Stimulated activated CD4-positive, alpha-beta T cell treated with anti-CD3 and anti-CD28 coated beads, Interleukin-1b, Interleukin-23, amount 100 ng/mL, for 1 hour (primary cell): ENCODE measurements at places on chromosomes 5 and 9.
A peak's percentile ranks its signal among the peaks of the same experiment; 100 is the strongest.

DNA sequence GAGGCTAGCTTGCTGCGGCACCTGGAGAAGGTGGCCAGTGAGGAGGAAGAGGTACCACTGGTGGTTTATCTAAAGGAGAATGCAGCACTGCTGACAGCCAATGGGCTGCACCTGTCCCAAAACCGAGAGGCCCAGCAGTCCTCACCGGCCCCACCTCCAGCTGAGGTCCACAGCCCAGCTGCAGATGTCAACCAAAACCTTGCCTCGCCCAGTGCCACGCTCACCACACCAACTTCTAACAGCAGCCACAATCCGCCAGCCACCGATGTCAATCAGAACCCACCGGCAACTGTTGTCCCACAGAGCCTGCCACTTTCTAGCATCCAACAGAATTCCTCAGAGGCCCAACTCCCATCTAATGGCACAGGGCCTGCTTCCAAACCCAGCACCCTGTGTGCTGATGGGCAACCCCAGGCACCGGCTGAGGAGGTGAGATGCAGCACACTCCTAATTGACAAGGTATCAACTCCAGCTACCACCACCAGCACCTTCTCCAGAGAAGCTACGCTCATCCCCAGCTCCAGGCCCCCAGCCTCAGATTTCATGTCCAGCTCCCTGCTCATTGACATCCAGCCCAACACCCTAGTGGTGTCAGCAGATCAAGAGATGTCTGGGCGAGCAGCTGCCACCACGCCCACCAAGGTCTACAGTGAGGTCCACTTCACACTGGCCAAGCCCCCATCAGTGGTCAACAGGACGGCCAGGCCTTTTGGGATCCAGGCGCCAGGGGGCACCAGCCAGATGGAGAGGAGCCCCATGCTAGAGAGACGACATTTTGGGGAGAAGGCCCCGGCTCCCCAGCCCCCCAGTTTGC, 8.0 kb downstream of the SYNPO start:
- DNase-seq = no peak

GRCh38 chr5:177116631-177117373, 16.8 kb upstream of the NSD1 start:
- peak; percentile 59 for DNase-seq

GRCh38 chr5:79488775-79489174, 25.2 kb downstream of the HOMER1 start:
- no peak for DNase-seq

DNA sequence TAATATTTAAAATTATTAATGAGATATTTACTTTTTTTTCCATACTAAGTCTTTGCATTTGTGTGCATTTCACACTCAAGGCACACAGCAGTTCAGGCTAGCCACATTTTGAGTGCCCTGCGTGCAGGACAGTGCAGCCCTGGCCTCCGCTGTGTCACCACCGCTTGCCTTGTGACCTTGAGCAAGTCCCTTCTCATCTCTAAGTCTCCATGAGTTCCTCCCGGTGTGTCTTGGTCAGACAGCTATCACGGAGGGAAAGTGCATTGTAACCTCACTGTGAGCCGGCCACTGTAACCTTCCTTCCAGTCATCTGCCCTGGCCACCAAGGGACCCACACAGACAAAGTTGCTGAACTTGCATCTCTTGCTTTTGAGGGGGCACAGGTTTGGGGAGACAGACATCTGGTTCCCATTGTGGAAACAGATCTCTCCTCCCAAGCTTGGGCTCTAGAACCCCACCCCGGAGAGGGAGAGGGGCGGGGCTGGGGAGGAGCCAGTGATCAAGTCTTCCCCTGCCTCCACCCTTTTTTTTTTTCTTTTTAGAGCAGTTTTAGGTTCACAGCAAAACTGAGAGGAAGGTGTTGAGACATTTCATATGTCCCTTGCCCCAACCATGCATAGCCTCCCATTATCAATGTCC, 96.8 kb downstream of the C9orf50 start:
- no peak for DNase-seq

GRCh38 chr5:134463176-134463720, 51.6 kb upstream of the CDKN2AIPNL start:
- DNase-seq = no peak
